ENCODE measurements at places on chromosomes 4 and X.

GRCh38 chr4:146949559-146949958, 3.9 kb upstream of the TTC29 start:
- no peak for DNase-seq

DNA sequence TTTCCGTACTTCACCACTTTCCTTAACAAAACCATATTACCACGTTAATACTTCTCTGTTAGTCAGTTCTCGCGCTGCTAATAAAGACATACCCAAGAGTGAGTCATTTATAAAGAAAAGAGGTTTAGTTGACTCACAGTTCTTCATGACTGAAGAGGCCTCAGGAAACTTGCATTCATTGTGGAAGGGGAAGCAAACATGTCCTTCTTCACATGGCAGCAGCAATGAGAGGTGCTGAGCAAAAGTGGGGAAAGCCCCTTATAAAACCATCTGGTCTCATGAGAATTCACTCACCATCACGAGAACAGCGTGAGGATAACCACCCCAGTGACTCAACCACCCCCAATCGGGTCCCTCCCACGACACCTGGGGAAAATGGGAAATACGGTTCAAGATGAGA, 289.8 kb upstream of the CLNK start:
- no peak for DNase-seq

- DNase-seq: no peak
These were observed 958.3 kb upstream of the ADGRL3 start for GRCh38 chr4:60241866-60242265.

- DNase-seq: no peak
These were observed 140.9 kb upstream of the HPGD start for GRCh38 chr4:174663216-174663615.

DNA sequence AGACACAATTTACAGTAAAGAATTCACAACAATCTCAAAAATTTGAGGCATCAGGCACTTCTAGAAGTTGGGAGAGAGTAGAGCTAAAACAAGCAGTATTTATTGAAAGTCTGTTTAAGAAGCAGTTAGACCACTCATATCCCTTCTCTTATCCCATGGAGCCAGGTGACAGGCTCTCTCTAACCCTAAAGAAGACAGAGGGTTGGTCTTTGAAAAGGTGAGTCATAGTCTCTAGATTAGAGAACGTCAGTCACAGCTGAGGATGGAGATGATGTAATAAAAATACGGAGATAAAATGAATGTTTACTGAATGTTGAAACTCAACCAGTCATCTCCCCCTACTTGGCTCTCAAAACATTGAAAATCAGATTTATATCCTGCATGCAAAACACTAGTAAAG, 223.8 kb downstream of the CHIC2 start:
- no peak for DNase-seq

- no peak for DNase-seq
These were observed 411.1 kb downstream of the TRIML1 start for GRCh38 chr4:188550296-188550695.

- DNase-seq: no peak
These were observed 934.5 kb upstream of the TENM3 start for GRCh38 chr4:181308476-181309312.

DNA sequence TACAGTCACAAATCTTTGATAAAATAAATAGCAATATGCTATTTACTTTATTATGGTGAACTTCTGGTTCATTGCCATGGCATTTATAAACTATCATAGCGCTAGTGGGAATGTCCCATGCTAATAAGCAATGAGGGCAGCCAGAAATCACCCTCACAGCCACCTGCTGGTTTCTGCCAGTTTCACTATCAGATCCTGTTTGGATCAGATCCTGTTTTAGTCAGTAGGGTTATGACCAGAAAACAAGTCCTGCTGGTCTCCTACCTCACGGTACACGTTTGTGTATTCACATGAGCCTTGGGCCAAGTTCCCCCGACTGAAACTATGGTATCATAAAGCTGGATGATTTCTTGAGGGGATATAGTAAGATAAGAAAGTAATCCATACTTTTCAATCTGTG, 17.7 kb downstream of the FOXR2 start:
- DNase-seq: no peak

- no peak for DNase-seq
These were observed 342.3 kb upstream of the GRID2 start for GRCh38 chr4:91961504-91961903.

DNA sequence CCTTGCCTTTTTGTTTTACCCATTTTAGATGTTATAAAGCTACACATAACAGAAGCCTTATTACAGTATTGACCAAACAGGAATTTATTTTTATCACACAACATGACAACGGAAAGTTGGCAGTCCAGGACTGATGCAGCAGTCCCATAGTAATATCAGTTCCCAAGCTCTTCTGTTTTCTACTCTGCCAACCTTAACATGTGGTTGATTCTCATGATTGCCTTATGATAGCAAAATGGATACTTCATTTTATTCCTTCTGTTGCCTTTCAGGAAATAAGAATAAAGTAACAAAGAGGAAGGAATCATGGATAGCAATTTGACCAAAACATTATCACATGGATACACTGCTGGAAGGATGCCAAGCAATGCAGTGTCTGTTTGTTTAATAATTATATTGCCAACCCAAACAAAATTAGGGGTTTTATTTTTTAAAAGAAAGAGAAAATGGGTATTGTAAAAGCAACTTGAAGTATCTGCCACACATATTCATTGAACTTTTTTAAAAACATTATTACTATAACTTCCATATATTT, 275.7 kb downstream of the STPG2 start:
- no peak for DNase-seq

GRCh38 chr4:168131196-168131595, 38.9 kb downstream of the ANXA10 start:
- no peak for DNase-seq

DNA sequence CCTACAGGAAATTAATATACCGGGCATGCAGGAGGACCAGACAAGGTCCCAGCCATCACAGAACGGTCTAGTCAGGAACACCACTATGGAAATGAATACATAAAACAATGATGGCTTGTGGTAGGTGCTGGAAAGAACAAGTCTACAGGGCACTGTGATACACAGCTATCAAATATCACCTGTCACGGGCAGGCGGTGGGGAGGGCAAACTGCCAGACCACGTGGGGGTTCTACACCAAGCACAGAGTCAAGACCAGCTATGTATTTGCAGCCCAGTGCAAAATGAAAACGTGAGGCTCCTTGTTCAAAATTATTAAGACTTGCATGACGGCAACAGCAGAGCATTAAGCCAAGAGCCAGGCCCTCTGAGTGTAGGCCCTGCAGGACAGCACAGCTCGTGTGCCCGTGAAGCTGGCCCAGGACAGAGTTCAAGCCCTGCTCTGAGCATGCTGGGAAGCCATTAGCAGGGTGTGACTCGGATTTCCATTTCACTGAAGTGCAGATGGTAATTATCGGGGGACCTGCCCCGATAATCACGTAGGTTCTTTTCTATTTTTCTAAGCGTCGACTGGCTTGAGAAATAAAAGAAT, 83.6 kb downstream of the JAKMIP1 start:
- no peak for DNase-seq

DNA sequence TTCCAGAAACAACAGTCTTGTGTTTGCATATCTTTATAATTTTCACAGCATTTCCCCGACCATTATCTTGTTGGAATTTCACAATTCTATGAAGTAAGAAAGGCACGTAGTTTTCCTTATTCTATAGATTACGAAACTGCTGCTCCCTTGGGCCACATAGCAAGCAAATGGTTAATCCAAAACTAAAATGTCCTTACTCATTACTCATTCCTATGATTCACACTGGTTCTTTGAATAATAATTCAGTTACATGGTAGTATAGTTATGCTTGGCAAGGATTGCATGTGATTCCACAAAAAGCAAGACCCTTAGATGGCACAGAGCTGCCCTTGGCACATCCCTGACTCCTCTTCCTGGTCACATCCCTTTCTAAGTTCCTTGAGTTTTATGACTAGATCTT, 51.2 kb downstream of the OR13H1 start:
- DNase-seq: no peak

DNA sequence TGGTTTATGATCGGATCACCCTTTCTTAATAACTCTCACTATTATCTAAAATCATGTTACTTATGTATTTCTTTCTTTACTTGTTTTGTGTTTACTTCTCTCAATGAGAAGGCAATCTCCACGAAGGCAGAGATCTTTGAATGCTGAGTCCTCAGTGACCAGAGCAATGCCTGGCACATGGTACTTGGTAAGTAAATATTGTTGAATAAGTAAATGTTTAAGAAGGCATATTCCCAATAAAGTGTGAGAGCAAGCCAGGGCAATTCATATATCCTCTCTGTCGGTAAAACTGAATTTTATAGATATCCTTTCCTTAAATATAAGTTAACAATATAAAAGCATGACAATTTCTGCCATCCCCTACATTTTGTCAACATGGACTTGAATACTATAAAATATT, 94.4 kb downstream of the UGT8 start:
- DNase-seq: no peak

- DNase-seq: no peak
These were observed 107.5 kb upstream of the ACSL4 start for GRCh38 chrX:109840585-109840984.

DNA sequence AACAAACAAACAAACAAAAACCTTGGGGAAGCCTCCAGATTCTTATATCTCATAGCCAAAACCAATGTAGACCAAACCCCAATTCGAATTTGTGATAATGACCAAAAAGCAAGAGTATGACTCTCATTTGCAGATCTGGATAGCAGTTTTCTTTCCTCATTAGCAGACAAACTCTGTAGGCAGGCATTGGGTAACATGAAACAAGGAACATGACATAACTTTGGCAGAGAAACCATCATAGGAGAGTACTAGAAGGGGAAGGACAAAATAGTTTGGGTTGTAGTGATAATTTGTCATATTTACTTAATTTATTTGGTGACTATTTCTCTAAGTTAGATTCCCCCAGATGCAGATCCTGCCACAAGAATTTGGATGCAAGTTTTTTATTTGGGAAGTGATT, 187.8 kb downstream of the MID1IP1 start:
- DNase-seq: no peak

DNA sequence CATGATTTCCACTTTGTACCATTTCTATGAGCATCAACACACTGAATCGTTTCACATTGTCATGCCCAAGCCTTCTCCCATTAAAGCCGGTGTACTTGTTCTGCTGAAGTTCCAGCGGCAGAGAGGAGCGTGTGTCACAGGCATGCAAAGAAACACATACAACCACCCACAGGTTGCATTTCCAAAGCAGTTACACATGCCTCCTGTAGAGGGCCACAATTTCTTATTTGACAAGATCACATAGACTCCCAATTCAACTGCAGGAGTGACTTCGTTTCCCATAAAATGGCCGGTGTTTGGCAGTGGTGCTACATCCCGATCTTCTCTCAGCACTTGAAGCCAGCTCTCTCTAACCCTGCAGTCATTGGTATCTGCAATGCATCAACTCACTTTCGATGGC, 992.6 kb downstream of the NLGN4X start:
- DNase-seq: no peak

DNA sequence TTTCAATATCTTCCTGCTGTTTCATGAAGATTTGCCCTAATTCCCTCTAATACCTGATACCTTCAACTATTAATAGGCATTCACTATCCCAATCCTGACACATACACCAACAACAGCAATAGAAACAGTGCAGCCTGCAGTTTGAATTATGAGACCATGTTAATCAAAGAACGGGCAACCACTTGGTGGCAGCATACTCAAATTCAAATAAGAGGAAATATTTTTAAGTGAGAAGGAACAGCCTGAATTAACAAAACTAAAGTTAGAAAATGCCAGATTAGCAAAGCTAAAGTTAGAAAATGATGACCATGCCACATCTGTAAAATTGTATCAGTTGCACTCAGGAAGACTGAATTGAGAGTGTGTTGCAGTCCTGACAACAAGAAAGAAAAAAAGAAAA, 204.9 kb downstream of the SMARCA1 start:
- no peak for DNase-seq

- DNase-seq: no peak
These were observed 154.3 kb upstream of the GIMD1 start for GRCh38 chr4:106522839-106523238.

DNA sequence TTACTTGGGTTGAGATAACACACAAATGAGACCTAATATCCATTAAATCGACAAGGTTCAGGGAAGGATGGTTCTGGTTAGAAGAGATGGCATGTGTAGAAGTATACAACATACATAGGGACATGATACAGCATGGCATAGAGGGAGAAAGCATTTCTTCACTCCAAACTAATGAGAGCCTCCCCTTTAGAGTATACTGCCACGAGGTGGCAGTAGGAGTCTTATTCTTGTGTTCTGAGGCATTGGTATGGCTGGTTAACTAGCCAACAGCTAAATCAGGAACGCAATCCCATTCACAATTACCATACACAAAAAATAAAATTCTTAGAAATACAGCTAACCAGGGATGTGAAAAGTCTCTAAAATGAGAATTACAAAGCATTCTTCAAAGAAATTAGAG, 29.1 kb upstream of the TRO start:
- peak; percentile 57 for DNase-seq

DNA sequence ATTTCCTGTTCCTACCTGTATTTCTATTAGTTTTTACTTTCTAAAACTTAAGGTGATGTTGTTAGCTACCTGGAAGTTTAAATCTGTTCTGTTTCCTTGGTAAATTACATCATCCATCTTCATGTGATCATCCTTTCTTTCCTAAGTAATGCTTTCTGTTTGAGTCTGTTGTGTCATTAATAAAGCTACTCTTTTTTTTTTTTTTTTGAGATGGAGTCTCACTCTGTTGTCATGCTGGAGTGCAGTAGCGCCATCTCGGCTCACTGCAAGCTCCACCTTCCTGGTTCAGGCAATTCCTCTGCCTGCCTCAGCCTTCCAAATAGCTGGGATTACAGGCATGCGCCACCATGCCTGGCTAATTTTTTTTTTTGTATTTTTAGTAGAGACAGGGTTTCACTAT, 73.3 kb downstream of the FIP1L1 start:
- DNase-seq: no peak

DNA sequence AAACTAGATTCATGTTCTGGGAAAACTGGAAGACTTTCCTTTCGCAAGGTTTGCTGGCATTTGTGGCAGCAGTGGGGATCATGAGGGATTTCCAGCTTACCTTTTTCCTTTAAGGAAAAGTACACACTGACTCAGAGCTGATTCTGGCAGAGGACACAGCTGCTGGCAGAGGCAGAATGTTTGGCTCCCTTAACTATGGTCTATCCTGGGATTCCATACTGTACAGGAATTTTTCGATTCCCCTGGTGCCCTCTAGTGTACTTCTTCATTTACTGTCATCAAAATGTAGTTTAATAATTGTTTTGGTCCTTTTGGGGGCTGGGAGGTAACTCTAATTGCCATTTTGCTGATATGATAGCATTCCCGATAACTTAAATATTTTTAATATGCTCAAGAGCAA, 152.7 kb downstream of the GABRG1 start:
- no peak for DNase-seq

DNA sequence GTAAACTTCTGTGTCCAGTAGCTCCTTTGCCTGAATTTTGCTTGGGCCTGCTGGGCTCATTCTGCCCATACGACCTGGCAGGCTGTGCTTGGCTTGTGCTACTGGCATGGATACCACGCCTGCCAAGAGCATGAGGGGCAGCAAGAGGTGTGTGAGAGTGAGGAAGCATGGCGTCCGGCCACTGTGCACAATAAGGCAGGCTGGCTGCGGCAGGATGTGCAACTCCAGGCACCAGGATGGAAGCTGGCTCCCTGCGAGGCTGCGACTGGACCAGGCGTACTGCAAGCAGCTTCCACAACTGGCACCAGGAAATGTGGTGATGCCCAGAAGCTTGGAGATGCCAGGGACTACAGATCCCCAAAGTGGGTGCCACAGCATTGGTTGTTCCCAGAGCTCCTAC, 709.3 kb downstream of the PCDH18 start:
- no peak for DNase-seq

GRCh38 chr4:1459081-1459721, 53.0 kb upstream of the NKX1-1 start:
- no peak for DNase-seq

GRCh38 chr4:35228313-35228712, 1016.0 kb downstream of the ARAP2 start:
- DNase-seq: no peak

Data from CD4-positive, alpha-beta T cell treated with Interleukin-17A for 1 hour (primary cell).